B cell (primary cell): ENCODE measurements at places on chromosomes 2 and 18. TPM values are rescaled to one million over a fixed set of nuclear protein-coding genes. Genes with fewer than 3 reads are reported as not detected.

DNA sequence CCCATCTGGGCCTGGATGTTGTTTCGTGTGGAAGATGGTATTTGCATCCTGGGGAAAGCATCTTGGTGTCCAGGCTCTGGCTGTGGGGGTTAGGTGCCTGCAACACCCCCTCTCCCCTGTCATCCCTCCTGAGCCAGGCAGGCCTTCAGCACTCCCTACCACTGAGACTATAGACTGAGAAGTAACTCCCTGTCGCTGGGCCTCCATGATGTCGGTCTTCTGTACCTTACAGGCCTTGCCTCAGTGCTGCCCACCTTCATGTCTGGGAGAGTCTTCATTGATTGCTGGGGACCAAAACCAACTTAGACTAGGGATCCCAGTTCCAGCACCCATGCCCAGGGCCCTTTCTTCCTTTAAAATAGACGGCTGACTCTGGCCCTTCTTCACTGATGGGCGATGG is 33.1 kb upstream of the DNMT3A start:
- DNase-seq, result no peak

- DNase-seq, result no peak
These were observed 31.8 kb upstream of the KCNE4 start for GRCh38 chr2:223019987-223020717.

DNA sequence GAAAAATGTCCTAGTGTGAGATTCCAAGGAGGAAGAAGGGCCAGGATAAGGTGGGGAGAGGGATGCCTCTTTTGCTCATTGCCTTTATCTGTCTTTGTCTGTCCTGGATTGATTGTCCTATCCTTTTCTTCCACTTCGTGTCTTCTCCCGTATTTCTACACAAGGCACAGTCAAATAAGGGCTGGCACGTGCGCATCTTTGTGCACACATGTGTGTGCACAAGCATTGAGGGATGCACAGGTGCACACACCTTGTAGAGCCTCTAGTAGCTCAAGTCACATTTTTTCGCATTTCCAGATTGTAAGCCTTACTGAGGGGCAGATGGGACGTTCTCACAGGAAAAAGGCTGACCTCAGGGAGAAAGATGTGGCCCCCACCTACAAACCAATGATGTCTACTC is 170.2 kb upstream of the TNP1 start:
- DNase-seq, result no peak

DNA sequence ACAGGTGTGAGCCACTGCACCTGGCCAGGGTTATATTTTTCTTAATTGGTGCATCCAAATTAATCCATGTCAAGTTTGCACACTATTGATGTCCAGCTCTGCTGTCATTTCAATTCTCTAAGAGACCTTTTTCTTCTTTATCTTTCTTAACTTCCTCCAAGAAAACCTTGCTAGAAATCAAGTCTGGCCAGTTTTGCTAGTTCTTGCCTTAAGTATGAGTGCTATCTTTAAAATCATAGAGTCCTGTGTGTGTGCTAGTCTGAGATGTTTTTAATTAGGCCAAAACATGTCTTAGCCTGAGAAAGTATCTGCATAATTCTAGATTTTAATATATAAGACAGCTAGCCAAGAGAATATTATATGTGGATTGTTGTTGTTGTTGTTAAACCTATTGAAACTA is 56.2 kb upstream of the SLC39A10 start:
- no peak for DNase-seq

- DNase-seq, result no peak
These were observed 83.5 kb downstream of the OSBPL6 start for GRCh38 chr2:178277741-178278197.

DNA sequence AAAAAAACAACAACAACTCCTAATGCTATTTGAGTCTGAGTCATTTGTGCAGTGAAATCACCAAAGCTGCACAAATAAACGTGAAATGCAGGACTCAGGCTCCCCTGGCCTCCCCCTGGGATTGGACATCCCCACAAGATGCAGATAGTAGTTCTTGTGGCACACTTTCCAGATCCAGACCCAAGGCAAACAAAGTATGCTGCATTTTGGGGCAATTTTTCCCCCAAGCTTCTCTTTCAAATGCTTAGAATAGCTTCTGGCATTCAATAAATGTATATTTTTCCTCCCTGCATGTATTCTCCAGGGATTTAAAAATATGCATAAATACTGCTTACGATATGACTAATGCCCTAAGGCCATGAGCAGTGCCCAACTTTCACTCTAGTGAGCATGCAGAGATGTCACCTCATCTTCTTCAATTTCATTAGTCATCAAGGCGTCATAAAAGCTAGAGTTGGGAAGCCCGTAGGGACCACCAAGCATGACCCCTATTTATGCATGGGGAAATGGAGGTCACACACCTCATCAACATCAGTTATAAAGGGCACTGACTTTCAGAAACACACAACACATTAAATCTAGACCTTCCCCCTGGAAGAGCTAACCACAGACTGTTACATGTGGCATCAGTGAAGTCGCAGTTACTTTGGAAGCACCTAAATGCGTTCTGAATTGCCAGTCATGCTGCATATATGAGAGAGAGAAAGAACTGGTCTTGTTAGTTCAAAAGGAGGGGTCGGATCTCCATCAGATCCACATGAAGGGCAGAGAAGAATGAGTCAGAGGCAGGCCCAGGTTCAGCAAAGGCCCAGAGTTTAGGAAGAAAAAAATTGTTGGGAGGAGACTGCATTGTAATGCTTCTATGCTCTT is 374.1 kb downstream of the LPIN1 start:
- DNase-seq, result no peak

GRCh38 chr2:43405829-43406228 is 179.4 kb upstream of the ZFP36L2 start:
- DNase-seq, result no peak

- DNase-seq, result no peak
These were observed 700.8 kb downstream of the RNF144A start for GRCh38 chr2:7618031-7618430.

DNA sequence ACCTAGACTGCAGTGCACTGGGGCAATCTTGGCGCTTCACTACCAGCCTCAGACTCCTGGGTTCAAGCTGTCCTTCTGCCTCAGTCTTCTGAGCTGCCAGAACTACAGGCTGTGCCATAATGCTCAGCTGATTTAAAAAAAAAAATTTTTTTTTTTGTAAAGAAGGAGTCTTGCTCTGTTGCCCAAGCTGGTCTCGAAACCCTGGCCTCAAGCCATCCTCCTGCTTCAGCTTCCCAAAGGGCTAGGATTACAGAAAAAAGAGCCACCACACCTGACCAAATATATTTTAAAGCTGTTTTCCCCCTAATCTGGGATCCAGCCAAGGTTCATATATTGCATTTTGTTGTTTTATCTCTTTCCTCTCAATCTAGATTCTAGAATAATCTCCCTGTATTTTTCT is 82.2 kb downstream of the RAB31 start:
- DNase-seq, result no peak

The ADGRF3 gene
- 0.47 and 0.53 TPM in 2 replicates for total RNA-seq
